Muscle of arm (tissue), 14 donors: ENCODE measurements at places on chromosomes 1 and 21. TPM values are rescaled to one million over a fixed set of nuclear protein-coding genes. Genes with fewer than 3 reads are reported as not detected.

- no peak for DNase-seq
Measured at GRCh38 chr1:216757110-216757509, 33.9 kb upstream of the ESRRG start.

DNA sequence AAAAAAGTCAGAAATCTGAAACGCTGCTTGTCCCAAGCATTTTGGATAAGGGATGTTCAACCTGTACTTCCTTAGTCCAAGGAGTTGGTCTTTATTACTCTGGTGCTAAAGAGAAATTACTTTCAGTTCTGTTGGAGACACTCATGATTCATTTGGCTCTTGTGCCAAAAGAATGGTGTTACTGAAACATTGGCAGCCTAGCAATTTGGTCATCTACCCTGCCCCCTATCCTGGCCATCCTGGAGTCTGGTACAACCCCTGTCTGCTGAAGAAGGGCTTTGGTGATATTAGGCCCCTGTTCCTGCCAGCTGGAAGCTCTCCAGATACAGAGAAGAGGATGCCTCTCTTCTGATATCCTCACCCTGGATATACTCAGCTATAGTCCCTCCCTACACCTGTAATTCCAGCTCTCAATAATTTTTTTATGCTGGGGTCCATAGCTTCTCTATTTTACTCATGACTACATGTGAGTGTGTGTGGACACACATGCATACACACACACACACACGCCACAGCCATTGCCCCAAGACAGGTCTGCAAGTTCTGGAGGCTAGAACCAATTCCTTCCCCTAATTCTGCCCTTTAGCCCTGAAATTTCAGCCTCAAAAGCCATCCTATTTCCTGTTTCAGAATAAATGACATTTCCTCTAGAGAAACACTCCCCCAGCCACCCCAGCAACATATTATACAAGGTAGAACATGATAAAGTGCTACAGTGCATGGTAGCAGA lies 40.0 kb downstream of the LHX8 start:
- no peak for DNase-seq

The SIPA1L2 gene
- polyA plus RNA-seq = 29.9 TPM

DNA sequence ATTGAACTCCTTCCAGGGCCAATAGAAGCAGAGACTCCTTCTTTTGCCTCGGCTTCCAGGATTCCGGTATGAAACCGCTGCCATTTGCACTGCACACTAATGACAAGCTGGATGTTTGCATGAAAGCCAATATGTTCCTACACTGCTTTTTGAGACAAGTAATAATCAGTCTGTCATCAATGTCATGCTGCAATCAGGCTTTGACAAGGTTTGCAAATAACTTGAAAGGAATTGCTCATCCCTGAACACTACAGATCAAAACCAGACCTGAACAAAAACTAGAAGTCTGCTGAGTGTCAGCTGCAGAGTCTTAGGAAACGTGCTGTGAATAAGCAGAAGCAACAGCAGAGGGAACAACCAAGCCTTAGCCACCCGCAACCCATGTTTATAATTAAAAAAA lies 720.7 kb upstream of the CXADR start:
- no peak for DNase-seq

GRCh38 chr1:178490136-178490535 lies 6.6 kb downstream of the CLEC20A start:
- DNase-seq = no peak

DNA sequence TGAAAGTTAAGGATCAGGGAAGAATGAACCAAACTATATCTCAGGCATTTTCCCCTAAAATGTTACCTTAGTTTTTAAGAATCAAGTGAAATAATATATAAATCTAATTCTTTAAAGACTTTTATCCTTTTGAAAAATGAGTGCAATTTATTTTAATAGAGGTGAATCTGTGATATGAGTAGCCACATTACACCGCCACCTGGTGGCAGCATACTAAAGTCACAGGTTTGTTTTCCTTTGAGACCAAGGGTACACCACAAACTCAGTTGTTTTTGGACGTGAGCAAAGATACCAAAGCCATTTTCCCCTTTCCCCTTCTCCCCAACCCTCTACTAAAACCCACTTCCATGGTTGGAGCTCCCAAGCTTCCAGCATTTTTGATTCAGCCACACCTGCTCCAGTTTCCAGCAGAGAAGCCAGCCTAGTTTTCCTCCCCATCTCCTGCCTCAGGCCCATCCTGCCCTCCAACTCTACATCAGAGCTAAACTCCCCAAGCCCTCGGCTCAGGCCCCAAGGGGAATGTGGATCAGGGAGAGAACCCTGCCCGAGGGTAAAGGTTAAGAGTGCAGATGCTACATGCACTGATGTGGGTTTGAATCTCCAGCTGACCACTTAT lies 22.9 kb upstream of the LDLRAP1 start:
- peak; percentile 55 for DNase-seq

DNA sequence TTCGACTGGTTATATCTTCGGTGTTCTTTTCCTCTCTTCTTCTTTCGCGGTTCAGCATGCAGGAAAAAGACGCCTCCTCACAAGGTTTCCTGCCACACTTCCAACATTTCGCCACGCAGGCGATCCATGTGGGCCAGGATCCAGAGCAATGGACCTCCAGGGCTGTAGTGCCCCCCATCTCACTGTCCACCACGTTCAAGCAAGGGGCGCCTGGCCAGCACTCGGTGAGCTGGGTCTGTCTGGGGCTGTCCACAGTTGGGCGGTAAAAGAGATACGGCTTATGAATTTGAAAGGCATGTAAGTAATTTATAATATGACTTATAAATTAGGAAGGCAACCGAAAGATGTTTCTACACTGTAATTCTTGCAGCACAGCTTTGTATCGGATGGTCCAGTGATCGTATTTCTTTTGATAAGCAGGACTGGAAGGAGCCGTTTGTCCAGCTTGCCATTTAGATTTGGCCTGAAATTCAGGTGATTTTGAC lies 334 bp downstream of the CTH start:
- DNase-seq = no peak

DNA sequence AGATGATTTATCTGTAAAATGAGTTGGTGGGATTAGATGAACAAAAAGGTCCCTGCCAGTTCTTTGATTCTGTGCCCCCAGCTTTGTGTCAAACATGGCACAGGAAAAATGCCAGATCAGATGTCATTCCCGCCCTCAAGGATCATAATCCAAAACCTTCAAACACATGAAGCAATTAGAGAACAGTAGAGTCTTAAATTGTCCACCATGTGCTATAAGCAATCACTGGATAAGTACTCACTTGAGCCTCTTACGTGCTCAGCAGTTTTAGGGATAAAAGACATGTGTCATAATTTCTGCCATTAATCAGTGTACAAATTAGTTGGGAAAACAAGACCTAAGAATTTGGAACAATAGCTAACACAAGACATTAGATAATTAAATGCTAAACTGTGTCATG lies 15.4 kb upstream of the KIAA0040 start:
- no peak for DNase-seq

GRCh38 chr1:60994369-60994768 lies 88.0 kb upstream of the NFIA start:
- DNase-seq = no peak

GRCh38 chr1:229229721-229230139 lies 41.2 kb upstream of the RAB4A start:
- DNase-seq = peak; percentile 66

DNA sequence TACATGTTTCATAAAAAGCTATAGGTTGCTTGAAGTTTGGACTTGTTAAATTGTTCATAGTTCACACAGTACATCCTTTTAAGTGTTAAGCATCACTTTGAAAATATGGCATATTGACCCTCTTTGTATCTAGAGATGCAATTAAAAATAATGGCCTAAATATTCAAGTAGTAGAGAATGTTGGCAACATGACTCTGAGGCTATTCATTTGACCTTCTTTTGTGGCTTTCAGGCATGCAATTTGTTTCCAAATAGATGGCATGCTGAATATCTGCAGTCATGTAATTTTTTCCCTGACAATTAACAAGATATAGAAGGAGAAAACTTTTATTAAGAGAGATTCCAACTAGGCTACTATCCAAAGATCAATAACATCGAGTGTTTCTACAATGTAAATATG lies 230.5 kb upstream of the ZRANB2 start:
- DNase-seq = no peak

The MYBPH gene
- polyA plus RNA-seq = 148 TPM
